ENCODE measurements at places on chromosomes 16 and 17.

GRCh38 chr16:11379420-11379819 is 34.2 kb downstream of the RMI2 start:
- no peak for DNase-seq

DNA sequence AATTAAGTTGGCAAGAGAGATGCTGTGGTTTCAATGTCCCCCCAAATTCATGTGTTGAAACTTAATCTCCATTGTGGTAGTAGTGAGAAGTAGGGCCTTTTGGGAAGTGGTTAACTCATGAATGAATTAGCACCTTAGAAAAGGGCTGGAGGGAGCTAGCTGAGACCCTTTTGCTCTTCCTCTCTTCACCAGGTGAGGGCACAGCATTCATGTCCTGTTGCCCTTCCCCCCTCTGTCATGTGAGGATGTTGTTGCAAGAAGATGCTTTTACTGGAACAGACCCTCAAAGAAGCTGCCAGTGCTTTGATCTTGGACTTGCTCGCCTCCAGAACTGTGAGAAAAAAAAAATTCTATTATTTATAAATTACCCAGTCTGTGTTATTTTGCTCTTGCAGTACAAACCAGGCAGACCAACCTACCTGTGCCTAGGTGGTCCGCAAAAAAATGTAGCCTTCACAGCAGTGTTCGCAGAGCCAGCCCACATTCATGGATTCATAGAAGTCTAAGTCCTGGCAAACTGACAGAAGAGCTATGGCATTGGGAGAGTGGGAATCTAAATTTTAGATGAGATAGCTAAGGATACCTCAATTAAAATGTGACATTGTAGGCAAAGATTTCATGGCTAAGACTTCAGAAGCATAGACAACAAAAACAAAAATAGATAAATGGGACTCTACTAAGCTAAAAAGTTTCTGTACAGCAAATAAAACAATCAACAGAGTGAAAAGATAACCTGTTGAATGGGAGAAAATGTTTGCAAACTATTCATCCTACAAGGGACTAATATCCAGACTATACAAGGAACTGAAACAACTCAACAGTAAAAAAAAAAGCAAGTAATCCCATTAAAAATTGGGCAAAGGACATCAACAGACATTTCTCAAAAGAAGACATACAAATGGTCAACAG is 32.0 kb upstream of the ABCA5 start:
- no peak for DNase-seq

DNA sequence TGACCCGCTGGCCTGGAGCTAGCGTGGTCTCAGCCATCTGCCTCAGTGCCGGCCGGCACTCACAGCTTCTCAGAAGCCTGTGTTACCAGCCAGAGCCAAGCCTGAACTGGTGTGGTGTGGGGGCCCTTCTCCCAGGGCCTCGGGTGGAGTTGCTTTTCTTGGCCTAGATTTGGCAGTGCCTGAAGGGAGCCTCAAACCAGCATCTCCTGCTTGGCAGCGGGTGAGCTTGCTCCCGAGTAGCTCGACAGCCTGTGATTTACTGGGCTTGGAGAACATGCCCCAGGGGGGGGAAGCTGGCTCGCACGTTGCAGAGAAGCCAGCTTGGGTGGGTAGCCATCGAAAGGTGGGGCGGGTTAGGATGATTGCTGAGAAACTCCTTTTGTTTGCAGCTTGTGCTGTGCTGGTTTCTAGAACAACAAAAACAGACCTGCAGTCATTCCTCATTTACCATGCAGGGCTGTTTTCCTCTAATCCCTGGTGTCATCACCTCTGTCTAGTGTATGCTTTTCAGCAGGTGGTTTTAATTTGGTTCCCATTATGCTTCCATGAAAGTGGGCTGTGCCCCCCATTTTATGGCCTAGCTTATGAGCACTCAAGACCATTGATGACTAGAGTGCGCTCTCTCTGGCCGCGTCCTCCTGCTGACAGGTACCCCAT is 42.2 kb downstream of the TBCD start:
- no peak for DNase-seq

DNA sequence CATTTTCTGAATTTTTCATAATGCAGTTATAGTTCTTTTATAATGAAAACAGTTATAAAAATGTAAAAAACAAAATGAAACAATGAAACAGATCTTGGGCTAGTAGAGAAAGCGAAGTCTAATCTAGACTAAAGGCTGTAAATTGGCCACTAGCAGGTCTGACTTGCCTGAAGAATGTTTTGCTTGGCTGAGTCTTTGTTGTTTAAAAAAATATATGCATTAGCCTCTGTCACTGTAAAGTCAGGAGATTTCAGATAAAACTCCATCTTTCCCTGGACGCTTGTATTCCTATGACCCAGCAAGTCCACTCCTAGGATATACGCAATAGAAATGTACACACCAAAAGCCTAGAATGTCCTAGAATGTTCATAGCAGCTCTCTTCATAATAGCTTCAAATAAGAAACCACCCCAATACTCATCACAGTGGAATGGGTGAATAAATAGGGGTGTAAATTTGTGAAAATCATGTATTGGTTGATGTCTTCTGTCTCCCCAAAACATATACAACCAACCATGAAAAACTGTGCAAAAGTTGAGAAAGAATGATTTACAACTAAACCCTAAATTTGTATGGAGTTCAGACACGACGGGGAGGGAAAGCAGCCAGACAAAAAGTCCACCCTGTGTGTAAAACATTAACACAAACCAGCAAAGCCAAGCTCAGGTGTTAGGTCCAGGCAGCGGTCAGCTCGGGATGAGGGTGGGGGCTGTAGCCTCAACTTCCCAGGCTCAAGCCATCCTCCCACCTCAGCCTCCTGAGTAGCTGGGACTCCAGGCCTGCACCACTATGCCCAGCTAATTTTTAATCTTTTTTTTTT is 37.7 kb upstream of the MEAK7 start:
- DNase-seq: no peak

DNA sequence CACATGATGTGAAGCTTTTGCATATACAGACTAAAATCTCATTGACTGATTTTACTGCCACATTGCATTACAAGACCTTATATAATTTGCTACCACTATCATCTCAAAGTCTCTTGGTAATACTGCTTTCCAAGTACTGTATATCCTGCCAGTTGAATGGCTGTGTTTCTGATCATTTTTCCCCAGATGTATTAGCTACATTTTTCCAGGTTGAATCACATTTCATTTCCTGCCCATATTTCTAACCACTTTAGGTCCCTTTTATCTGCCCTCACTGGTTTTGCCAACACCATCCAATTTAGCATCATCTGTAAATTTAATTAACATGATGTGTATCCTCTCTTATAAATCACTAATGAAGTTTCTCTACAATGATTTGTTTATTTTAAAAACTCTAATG is 365.7 kb upstream of the PMFBP1 start:
- DNase-seq: no peak

DNA sequence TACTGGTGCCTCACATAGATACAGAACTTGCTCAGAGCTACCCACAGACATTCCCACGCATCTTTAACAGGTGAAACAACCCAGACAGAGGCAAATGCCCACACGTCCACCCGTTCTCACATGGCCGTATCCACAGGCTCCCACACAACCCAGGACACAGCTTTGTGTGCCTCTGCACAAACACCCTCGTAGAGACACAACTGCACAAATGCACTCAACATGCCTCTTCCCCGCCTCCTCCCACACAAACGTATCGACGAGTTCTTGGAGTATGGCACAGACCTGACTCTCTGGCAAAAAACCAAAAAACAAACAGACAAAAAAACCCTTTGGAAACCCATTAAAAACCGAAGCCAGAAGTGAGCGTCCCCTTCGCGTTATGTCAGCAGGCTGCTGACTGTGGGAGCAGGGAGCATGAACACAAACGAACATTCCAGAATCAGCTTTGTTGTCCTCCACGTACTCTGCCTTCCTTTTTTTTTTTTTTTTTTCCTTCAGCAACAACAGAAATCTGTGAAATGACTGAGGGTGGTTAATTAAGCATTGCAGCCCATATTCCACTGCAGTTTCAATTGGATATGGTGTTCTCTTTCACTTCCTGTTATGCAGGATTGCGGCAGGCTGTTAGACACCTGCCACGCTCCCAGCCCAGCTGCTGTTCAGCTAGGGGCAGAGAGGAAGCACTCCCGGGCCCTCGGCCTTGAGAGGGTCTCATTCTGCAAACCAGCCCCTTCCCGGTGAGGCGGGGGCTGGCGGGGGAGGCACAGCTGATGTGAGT is 313.7 kb downstream of the MAF start:
- DNase-seq: no peak

- no peak for DNase-seq
Measured at GRCh38 chr16:67967958-67968399, 458 bp downstream of the SLC12A4 start.

DNA sequence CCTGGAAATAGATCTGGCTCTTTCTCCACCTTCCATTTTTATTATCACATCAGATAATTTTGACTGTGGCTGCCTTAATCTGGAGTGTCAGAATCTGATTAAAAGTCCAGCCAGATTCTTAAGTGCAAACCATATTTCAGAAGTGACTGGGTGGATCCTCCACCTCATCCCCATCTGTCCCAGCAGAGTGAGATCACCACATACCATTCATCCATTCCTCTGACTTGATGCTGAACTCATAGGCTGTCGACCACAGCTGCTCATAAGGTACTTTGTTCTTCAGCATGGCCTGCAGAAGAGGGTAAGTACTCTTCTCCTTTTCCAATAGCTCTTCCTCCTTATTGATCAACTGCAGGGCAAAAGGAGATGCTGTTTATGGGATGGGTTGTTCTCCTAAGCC is 53.5 kb downstream of the DNAH3 start:
- DNase-seq: no peak

DNA sequence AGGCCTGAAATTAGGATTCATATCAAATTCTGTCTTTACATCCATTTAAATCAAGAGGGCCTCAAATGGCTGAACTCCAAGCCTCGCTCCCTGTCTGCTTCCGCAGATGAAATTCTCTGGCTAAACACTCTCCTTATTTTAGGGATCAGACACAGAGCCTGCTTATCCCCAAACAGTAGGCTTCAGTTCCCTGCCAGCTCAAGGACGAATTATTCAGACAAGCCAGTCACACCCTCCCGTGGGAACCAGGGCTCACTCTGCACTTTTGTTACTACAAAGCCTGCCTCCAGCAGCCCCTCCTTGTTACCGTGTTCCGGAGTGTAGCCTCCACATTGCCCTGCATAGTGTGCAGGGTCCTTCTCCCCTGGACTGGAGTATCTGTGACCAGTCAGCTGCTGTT is 46.6 kb upstream of the LCMT1 start:
- DNase-seq: no peak

DNA sequence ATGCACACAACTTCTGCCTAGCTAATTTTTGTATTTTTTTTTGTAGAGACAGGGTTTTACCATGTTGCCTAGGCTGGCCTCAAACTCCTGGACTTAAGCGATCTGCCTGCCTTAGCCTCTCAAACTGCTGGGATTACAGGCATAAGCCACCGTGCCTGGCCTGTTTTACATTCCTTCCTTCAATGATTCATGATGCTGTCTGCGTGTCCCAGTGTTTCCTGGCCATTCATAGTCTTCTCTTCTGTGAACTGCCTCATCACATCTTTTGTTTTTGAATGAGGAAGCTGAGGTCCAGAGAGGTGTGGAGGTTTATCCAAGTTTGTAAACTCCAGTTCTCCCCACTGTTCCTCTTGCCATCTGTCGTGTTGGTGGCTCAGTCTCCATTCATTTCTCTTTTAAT is 64.5 kb upstream of the MED9 start:
- DNase-seq: no peak

- DNase-seq: no peak
Measured at GRCh38 chr17:50013079-50013478, 18.1 kb upstream of the DLX3 start.

- DNase-seq: no peak
Measured at GRCh38 chr17:73482251-73482716, 162.0 kb downstream of the SDK2 start.

GRCh38 chr16:9903-10665 is 43.3 kb downstream of the POLR3K start:
- no peak for DNase-seq

- no peak for DNase-seq
Measured at GRCh38 chr17:27326051-27326450, 32.1 kb downstream of the WSB1 start.

DNA sequence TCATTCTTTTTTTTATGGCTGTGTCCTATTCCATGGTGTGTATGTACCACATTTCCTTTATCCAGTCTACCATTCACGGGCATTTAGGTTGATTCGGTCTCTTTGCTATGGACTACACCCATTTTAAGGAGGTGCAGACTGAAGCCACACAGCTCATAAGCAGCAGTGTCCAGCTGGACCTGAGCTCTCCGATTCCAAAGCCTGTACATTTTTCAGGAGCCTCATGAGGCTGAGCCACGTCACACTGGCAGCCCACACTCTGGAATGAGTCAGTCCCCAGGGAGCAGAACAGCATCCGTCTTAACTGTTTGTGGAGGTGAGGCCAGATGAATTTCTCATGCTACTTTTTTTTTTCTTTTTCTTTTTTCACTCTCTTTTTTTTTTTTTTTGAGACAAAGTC is 116.1 kb downstream of the C16orf95 start:
- DNase-seq: no peak

DNA sequence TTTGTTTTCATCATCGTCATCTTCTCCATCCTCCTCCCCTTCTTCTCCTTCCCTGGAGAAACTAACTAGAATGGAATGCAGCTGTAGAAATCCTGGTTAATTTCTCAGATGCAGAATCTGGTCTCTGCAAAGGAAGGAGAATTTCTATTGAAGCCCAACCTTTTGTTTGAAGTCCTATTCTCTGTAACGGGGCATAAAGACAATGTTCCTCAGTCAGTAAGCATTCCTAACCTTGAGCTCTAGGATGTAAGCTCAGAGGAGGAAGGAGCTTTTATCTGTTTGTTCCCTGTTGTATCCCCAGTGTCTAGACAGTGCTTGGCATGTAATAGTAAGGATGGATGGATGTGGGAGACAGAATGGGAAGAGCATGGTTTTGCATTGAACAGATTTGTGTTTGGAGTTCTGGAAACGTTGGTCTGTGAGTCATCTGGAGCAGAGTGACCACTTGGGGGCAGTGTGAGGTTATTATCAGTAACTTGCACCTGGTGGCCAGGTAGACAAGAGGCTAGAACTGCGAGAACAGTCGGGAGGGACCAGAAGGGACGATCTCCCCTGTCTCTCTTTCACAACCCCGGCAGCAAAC is 363.7 kb downstream of the SNX29 start:
- no peak for DNase-seq

DNA sequence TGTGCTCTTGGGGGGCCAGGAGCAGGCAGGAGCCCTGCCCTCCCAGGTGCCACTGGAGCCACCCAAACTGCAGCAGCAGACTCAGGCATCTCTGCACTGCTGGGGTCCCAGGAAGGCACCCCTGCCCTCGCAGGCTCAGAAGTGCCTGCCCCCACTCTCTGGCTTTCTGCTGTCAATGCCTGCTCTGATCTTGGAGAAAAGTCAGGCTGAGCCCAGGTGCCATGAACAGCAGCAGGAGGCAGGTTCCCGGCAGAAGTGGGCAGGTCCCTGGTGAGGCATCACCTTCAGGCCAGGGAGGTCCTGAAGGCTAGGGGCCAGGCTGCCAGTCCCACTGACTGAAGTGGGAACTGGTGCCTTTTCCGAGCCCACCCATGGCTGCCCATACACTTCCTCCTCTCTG is 106.5 kb downstream of the MGAT5B start:
- DNase-seq: no peak
